Activated naive CD4-positive, alpha-beta T cell treated with anti-CD3 and anti-CD28 coated beads, Interleukin-2, amount 50 U/mL, for 16 hours (primary cell): ENCODE measurements at places on chromosomes 6 and 20.

DNA sequence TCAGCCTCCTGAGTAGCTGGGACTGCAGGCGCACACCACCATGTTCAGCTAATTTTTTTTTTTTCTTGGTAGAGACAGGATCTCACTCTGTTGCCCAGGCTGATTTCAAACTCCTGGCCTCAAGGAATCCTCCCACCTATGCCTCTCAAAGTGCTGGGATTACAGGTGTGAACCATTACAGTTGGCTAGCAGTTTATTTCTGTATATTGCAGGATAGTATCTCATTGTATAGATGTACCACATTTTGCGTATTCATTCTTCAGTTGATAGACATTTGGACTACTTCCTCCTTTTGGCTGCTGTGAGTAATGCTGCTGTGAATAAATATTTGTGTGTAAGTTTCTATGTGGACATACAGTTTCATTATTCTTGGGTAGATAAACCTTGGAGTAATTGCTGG, 32.9 kb downstream of the ASXL1 start:
- DNase-seq: no peak

- no peak for DNase-seq
These were observed 258.8 kb downstream of the GMPR start for GRCh38 chr6:16496991-16497801.

- DNase-seq: no peak
These were observed 134.0 kb upstream of the ARMC2 start for GRCh38 chr6:108714101-108714765.

DNA sequence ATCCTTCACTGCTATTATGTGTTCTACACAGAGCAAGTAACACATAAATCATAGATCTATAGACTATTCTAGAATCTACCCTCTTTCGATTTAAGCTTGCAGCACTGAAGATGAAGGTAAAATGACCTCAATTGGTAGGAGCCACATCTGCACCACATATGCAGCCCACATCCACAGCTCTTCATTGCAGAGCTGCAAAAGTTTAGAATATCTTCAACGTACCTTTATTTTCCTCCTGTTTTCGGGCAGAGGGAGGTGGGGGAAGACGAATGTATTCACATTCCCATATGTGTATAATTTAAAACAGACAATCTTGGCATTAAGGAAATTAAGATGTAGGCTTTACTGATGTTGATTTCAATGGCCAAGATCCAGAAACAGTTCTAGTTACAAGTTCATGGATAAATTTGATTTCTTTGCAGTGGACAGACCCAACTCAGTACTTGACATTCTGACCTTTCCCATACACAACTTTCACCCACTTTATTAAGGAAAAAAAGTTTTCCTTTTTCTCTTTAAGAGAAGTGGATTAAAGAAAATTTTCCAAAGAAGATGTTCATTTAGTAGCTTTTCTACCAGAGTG, 14.0 kb downstream of the EPB41L2 start:
- DNase-seq: no peak

DNA sequence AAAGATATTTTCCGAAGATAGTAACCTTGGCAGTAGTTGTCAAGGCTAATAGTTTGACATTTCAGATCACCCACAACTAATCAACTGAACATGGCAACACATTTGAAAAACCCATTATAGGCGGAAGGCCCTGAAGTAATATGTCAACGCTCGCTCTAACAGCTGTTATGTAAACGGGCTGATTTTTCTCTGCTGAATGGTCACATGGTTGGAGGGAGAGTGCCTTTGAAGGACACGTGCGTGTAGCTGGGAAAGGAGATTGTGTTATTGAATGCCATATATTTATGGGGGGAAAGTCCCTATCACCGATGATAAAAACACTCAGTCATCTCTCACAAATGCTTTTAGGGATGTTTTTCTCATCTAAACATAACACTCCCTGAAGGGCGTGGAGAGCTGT, 160.0 kb upstream of the RALGAPA2 start:
- DNase-seq: no peak

GRCh38 chr6:65280060-65280459, 427.0 kb downstream of the EYS start:
- no peak for DNase-seq

- no peak for DNase-seq
These were observed 6.4 kb downstream of the ATXN1 start for GRCh38 chr6:16754876-16755275.

DNA sequence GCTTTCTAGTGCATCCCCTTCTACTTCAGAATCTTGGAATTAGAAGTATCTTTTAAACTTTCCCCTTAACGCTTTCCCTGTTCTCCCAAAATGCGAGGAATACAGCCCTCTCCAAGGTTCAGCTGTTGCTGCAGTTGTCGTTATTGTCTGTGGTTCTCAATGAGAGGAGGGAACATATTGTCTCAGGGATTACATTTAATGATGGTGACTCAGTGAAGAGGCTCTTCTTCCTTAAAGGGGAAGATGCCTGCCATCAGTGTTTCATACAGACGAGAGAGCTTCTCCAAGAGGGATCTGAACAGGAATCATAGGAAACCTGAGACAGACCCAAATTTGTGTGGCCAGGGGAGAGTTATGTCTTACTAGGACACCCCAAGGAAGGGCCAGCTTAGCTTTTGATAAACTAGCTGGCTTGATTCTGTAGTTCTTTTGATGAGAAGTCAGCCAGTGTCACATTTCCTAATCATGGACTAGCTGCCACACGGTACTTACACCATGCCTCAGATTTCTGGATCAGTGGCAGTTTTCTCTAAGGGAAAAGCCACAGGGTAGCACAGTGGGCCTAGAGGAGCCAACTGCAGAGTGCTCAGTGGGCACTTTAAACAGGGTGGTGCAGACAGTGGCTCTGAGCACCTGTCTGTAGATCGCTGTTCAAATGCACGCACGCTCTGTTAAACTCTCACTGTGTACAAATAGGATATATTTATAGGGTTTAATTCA, 59.7 kb upstream of the TMEM181 start:
- DNase-seq: no peak

DNA sequence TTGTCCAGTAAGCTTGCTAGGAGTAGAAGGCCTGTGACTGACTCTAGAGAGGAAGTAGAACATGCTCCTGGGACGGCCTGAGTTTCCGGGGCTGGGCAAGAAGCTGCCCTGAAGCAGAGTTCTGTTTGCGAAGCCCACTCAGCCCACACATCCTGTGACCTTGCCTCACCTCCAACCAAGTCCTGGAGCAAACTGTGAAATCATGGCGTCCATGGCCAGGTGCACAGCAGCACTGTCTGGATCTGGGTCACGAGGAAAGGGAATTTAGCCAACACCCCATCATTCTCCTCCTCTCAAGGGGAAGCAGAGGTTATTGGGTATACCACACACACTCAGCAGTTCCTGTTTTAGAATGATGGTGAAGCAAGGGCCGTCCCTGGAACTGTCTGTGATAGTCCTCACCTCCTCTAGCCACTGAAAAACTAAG, 87.5 kb downstream of the CRYBG1 start:
- no peak for DNase-seq

GRCh38 chr20:34891166-34892062, 15.0 kb downstream of the ACSS2 start:
- peak; percentile 30 for DNase-seq

GRCh38 chr6:34515473-34516387, 40.4 kb downstream of the SPDEF start:
- DNase-seq: no peak

GRCh38 chr6:122392564-122393350, 6.7 kb upstream of the HSF2 start:
- no peak for DNase-seq

GRCh38 chr6:136863752-136864151, 41.4 kb downstream of the PEX7 start:
- DNase-seq: no peak

- DNase-seq: no peak
These were observed 179.4 kb downstream of the ERMARD start for GRCh38 chr6:169930799-169931198.

DNA sequence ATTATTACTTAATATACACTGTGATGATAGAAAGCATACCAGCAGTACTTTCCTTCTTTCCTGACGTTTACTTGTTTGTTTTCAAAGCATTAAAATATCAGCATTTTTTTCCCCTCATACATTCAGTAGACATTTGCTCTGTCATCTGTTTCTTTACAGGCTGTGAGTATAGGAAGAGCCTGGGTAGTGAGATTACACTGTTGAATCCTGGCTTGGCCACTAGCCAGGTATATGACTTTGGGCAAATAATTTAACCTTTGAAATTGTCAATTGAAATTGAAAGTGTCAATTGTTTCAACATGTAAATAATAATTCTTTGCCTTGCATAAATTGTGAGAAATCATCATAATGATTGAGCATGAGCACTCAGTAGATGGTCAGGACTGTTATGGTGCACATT, 336.2 kb downstream of the CDKAL1 start:
- no peak for DNase-seq

GRCh38 chr6:148769304-148769968, 22.6 kb downstream of the UST start:
- no peak for DNase-seq

GRCh38 chr6:97812940-97813339, 529.9 kb upstream of the MMS22L start:
- DNase-seq: no peak
